ENCODE measurements at places on chromosomes 7 and 10.

- DNase-seq, result no peak
Observed at GRCh38 chr10:3053155-3053554, 14.2 kb upstream of the PFKP start.

- no peak for DNase-seq
Observed at GRCh38 chr10:109247814-109248213, 675.5 kb downstream of the XPNPEP1 start.

DNA sequence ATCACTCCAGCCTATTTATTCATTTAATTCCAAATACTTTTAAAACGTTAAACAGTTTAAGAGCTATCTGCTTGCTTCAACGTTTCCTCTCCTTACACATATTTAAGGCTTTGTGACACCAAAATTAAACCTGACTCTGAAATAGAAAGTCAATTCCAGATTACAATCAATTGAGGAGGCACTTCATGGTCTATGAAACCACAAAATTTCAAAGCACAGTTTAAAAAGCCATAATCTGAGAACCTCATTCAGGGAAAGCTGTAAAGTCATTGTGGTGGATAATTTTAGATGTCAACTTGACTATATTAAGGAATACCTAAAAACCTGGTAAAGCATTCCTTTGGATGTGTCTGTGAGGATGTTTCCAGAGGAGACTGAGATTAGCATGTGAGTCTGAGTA, 6.2 kb downstream of the SNX13 start:
- no peak for DNase-seq

DNA sequence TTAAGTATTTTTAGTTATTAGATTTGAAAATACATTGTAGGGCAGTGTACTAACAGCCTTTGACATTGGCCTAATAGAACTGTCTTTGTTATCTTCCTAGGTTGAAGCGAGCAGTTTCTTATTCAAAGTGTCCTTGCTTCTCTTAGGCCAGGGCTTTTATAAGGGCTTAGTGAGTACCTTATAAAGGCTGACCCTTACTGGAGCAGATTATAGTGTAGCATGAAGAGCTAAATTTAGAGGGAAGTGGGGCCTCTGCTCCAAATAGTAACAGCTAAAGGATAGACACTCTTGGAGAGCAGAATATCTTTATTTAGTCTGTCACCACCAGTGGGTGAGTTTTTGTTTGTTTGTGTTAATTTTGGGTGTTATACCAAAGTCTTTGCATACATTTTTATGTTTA, 15.9 kb downstream of the BZW2 start:
- DNase-seq, result no peak

DNA sequence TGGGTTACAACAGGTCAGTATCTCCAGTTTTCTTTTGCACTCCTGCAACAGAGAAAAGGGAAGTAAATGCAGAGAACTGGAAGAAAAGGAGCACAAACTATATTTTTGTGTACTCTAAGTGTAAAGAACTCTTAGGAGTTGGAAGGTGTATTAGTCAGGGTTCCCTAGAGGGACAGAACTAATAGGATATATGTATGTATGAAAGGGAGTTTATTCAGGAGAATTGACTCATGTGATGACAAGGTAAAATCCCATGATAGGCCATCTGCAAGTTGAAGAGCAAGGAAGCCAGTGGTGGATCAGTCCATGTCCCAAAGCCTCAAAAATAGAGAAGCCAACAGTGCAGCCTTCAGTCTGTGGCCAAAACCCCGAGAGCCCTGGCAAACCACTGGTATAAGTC, 22.6 kb upstream of the RAB18 start:
- DNase-seq, result no peak

- DNase-seq, result no peak
Observed at GRCh38 chr7:171364-171904, 20.9 kb upstream of the FAM20C start.

DNA sequence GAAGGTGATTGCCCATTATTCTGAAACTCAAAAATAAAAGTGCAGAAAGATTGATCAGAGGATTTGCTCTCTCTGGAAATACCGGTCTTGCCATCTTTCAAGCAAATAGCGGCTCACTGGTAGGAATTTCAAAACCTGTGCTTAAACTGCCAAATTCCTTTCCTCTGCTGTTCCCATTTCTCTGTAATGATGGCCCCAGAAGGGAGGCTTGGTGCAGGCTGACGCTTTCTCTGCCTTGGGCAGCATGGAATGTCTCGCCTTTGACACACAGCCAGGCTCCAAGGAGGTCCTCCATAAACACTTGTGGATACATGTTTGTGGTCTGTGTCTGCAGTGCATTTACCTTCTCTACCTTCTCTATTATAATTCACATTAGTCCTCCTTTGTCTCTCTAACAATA, 146.8 kb downstream of the HIBADH start:
- no peak for DNase-seq

GRCh38 chr10:71512312-71512711, 115.6 kb downstream of the CDH23 start:
- no peak for DNase-seq

GRCh38 chr7:85765698-85766298, 578.9 kb upstream of the SEMA3D start:
- DNase-seq, result no peak

- DNase-seq, result no peak
Observed at GRCh38 chr10:52228556-52228955, 85.5 kb upstream of the DKK1 start.

- peak; percentile 17 for DNase-seq
Observed at GRCh38 chr7:80135309-80136104, 876 bp downstream of the GNAI1 start.

GRCh38 chr7:30185496-30185895, 50.7 kb downstream of the MTURN start:
- DNase-seq, result no peak

DNA sequence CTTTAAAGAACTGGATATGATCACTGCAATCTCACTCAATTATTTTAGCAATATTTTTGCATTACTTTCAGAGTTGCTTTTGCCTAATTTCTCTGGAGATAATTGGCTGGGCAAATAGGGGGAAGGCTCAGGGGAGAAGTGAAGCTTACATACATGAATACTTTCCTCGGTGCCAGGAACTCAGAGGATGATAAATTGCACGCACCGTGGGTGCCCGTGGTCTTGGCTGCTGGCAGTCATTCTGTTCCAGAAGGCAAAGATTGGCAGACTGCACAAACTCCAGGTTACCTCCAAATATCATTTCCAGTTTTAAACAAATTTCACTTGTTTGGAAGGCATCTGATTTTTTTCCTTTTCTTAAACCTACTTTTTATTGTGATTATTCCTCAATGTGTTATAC, 197.8 kb upstream of the TMEM72 start:
- no peak for DNase-seq

GRCh38 chr10:680146-680545, 9.3 kb downstream of the DIP2C start:
- peak; percentile 16 for DNase-seq

DNA sequence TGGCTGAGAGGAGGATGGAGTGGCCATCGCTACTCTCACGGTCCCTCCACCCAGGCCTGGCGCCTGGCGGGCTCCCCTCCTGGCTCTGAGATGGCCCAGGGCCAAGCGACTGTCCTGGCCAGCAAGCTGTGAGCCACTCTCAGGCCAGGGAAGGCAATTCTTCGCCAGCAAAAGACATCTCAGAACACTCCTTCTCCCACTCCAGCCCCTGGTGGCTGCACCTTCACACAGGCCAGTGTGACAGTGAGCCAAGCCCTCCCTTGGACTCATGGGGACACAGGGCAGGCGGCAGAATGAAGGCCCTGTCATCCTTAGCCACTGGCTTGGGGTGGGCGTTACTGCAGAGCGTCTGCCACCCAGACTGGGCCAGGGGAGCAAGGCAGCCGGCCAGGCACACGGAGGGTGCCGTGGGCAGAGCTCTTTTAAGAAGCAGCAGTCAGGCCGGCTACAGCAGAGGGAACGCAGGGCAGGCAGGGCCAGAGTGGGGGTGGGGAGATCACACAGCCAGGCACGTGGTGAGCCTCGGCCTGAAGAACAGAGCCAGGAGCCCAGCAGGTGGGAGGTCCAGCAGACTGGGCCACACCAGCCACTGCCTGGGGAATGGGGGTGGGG, 14.4 kb downstream of the STK32C start:
- DNase-seq, result peak; percentile 11

DNA sequence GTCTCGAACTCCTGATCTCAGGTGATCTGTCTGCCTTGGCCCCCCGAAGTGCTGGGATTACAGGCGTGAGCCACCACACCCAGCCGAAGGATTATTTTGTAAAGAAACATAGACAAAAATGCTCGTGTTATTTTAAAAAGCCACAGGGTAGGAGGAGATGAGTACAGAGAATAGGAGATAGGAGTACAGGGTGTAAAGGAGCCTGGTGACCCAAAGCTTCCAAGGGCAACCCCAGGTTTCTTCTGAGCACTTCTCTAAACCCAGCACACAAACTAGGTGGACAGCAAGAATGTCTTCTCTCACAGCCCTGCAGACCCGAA, 54.7 kb downstream of the ZNF467 start:
- DNase-seq, result no peak

- no peak for DNase-seq
Observed at GRCh38 chr7:472640-472957, 47.0 kb downstream of the PDGFA start.

DNA sequence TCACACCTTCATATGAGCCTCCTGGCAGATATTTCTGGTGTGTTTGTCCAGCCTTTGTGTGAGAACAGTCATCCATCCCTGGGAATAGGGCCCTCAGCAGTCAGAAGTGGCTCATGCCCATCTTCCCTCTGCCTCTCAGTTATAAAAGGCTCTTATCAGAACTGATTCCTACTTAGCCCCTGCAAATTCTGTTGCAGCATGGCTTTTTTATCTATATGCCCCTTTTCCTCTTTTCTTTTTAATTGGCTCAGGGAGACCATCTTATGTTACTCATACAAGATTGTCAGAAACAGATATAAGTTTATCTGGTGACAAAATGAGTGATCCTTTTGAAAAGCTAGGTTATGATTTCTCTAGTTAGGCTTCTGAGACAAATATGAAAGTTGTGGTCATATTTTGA, 194.1 kb downstream of the CREB5 start:
- no peak for DNase-seq

GRCh38 chr10:127151981-127152699, 44.3 kb downstream of the INSYN2A start:
- DNase-seq, result no peak

DNA sequence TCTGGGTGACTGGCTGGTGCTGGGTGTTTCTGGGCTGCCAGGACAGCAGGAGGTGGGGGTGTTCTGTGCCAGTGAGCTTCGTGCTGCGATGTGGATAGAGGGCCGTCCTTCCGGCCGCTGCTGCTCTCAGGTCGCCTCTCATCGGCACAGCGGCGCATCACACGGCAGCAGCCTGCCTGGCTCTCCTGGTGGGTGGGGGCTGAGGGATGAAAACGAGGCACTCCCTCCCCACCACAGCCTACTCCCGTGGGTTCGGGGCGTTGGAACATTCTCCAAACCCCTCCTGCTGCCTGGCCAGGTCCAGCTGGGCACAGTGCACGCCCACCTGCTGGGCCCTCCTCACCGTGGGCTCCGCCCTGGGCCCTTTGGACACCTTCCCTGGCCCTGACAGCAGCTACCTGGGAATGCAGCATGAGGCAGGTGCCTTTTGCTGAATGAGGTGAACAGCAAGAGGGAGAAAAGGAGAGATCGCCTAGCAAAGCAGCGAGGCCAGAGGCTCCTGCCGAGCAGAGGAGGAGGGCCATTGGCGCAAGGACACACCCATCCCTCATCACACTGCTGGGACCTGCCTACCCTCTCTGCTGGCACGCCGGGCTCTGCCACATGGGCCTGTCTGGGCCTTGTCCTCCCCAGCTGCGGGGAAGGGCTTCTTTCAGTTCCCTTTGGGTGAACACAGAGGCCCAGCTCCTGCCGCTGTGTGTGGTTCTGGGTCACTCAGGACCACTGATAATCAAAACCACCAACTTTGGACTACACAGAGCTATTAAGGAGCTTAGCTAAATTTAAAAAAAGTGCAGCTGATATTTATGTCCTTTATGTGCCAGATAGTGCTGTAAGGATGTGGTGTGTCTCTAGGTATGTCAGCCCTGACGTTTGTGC, 33.4 kb downstream of the INPP5A start:
- DNase-seq, result peak; percentile 11

DNA sequence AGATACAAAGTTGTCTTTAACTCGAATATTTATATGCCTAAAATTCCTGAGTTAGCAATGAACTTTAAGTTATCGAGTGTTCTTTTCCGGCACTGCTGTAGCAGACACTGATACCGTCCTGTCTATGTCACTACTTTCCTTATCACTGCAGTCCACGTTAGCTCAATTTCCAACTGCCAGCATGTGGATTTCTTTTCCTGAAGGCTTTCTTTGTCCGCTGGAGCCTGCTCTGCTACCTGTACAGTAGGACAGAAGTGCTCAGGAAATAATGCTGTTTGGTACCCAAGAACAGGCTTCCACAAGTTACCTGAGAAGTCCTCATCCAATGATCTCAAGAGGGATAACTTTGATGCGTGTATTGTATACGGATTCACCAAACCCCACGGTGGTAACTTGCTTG, 329.4 kb downstream of the NXPH1 start:
- DNase-seq, result no peak

- DNase-seq, result no peak
Observed at GRCh38 chr10:71817831-71818655, 33.0 kb downstream of the PSAP start.

- no peak for DNase-seq
Observed at GRCh38 chr10:128091636-128092210, 34.5 kb downstream of the MKI67 start.

DNA sequence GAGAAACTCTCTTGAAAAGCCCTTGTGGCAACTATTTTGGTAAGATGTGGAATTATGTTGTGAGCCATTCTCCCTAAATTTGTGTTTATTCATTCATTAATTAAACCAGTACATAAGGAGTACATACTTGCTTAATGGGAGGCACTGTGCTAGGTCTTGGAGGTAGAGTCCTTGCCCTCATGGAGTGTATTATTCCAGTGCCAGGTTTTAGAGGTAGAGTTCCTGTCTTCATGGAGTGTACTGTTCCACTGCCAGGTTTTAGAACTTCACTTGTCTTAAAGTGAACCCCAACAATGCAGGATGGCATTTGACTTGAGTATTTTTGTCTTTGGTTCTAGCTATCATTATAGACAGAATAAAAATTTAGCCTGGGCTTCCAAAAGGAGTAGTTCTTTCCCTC, 8.8 kb downstream of the MXI1 start:
- no peak for DNase-seq

DNA sequence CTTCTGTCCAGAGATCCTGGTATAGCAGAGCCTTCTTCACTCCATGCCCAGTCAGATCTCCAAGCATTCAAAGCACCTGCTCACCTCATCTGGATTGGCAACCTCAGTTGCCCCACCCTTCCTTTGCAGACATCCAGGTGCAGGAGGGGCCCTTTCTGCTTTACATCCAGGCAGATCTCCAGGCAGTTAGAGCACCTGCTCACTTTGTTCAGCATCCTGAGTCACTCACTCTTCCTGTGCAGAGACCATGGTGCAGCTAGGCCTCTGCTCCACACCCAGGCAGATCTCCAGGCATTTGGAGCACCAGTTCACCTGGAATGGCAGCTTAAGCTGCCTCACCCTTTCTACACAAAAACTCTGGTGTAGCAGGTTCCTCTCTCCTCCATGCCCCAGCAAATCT, 153.1 kb downstream of the CDK14 start:
- DNase-seq, result no peak

- no peak for DNase-seq
Observed at GRCh38 chr10:4647109-4647785, 178.8 kb upstream of the AKR1E2 start.
